ENCODE measurements at places on chromosomes 11 and 22.

DNA sequence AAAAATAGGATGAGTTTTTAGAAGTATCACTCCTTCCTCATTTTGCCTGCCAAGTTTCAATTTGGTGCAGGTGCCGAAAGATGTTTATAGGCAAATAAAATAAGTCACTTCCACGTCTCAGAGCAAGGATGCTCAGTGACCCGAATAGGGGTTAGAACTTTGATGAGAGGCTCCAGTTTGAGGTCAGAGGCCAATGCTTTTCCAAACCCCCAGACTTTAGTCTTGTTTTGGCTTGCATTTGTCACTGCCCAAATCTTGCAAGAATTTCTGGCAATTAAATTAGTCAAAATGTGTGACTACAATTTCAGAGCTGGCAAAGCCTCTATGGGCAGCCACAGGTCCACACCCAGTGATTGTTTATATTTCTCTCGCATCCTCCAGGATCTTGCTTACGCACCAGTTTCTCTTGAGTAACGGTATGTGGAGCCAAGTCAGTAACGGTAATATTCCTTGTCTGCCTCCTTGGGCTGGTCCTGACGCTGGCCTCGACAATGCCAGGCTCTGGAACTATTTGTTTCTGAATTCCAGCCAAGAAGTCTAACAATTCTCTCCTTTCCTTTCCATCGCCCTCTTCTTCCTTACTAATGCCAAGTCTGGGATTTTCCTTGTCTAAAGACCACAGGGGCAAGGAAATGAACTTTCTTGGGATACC lies 9.9 kb upstream of the NUP160 start:
- DNase-seq, result no peak

GRCh38 chr11:113168354-113169342 lies 145.7 kb upstream of the TTC12 start:
- no peak for DNase-seq

DNA sequence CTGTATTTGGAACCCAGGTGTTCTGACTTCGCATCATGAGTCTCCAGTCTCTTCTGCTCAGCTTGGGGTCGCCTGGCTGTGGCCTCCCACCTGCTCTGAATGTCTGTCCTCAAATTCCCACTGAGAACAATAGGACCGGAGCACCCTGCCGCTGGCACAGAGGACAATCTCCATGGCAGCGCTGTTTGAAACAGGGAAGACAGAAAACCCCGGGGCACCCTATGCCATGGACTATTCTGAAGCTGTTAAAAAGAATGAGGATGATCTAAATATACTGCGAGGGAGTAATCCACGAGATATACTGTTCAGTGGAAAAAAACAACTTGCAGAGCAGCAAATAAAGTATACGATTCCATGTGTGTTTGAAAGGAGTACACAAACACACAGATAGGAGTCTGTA lies 415.6 kb upstream of the NARS2 start:
- no peak for DNase-seq

DNA sequence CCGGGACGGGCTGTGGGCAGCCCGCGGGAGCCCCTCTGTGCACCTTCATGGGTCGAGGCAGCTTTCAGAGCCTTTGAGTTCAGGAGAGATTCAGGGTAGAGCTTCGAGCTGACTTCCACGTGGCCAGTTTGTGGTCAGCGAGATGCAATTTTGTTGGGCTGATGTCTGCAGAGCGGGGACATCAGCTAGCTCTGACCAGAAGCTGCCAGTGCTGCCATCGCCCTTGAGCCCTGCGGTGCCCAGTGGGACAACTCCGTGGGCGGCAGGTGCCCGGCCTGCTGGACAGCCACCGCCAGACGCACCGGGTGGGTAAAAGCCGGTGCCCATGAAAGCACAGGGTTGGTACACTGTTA lies 719 bp downstream of the TALDO1 start:
- DNase-seq, result no peak

DNA sequence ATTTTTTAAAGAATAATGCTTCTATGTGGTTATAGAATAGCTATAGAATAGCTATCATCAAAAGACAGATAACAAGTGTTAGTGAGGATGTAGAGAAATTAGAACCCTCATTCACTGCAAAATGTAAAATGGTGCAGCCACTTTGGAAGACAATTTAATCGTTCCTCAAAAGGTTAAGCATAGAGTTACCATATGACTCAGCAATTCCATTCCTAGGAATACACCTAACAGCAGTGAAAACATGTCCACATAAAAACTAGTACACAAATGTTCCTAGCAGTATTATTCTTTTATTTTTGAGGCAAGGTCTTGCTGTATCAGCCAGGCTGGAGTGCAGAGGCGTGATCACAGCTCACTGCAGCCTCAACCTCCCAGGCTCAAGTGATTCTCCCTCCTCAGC lies 34.0 kb downstream of the RTL6 start:
- no peak for DNase-seq

GRCh38 chr11:64358536-64358906 lies 441 bp upstream of the RPS6KA4 start:
- no peak for DNase-seq

DNA sequence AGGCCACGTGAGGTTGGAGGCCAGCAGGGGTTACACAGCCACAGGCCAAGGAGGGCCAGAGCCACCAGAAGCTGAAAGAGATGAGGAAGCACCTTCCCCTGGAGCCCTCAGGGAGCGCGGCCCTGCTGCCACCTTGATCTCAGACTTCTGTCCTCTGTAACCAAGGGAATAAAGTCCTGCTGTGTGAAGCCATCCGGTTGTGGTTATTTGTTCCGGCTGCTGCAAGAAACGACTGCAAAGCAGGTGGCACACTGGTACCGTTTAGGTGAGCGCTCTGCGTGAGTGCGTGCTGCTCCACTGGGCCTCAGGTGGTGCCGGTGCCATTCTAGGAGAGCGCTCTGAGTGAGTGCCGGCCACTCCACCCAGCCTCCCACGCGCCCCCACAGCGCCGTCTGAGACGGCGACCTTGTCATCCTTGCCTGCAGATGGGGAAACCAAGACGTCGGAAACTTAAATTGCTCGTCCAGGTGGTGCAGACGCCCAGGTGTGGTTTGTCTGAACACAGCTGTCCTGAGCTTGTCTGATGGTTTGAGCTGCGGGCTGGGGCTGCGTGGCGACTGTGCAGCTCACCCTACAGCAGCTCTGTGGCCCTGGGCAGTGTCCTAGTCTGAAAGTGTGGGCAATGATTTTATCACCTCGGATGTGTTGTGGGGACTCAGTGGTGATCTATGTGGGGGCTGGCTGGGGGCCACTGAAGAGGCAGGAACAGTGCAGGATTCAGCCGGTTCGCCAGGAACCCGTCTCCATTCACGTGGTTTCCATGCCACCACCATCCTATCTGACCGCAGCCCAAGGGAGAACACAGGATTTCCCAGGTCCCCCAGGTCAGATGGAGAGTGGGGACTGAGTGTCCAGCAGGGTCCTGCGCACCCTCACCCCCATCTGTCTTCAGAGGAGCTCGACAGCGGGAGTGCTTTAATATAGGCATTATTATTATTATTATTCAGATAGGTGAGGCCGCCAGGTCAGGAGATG lies 4.6 kb upstream of the MRGPRG start:
- peak; percentile 59 for DNase-seq

GRCh38 chr22:44280665-44281188 lies 32.0 kb downstream of the SHISAL1 start:
- DNase-seq, result no peak

DNA sequence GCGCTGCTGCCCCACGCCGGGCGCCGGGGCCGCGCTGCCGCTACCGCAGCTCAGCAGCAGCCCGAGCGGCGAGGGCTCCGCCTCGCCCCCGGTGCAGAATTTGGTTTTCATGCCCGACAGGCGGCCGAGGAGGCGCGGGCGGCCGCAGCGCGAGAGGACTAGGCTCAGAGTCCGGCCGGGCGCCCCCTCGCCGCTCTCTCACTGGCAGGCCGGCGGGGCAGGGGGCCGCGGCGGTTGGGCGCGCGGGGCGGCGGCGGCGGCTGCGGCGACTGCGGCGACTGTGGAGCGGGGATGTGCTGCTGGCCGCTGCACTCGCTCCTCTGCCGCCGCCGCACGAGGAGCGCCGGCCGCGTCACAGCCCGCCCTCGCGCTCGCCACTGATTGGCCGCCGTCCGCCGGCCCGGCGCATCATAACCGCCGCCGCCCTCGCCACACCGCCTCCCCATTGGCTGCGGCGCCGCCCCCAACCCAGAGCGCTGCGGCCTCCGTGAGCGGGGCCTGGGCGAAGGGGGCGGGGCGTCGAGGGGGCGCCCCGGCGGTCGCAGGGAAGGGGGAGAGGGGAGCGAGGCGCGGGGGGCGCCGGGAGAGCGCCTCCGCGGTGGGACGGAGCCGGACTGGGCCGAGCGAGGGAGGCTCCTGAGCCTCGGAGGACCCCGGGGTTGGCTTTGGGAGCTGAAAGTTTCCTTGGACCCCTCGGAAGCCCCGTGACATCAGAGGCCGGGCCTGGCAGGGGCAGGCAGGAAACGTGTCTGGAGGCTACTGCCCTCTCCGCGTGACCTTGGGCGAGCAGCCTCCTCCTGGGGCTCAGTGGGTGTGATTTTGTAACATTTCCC lies at the start of gene CHKA:
Gene CHKA, minus strand, starts transcription at position 322 of the 833 bp plus-strand sequence. Its CDS starts 211 bp downstream, at position 111.
- DNase-seq, result peak; percentile 82

DNA sequence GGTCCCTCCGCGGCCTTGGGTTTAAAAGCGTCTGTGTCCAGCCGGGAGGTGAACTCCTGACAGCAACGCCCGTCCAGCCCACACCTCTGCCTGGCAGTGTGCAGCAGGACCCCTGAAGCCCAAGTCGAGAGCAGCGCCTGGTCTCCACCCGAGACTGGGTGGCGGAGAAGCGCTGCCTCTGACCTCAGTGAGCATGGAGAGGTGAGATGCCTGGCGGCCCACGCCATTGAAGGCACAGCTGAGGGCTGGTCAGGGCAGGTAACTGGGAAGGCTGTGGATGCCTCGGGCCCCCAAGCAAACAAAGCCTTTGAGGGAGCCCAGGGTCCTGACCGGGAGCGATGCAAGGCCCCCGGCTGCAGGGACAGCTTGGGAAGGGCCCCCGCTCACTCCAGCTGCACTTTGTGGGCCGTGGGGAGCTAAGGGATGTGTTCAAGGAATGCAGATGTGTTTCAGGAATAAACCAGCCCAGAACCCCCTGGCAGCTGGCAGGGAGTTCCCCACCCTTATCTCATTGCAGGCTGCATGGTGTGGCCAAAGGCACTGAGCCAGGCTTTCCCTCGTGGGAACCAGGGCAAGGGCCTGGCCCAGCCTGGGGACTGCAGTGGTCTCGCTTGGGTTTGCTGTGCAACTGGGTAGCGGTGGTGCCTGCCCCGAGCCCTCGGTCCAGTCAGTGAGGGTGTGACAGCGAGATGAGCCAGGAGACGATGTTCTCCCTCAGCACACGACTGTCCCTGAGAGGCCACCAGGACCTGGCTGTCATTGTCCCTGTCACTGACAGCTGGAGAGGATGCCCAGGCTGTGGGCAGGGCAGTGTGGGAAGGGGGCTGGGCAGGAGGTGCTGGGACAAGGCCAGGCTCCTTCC lies 92.5 kb downstream of the WNT7B start:
- DNase-seq, result no peak

DNA sequence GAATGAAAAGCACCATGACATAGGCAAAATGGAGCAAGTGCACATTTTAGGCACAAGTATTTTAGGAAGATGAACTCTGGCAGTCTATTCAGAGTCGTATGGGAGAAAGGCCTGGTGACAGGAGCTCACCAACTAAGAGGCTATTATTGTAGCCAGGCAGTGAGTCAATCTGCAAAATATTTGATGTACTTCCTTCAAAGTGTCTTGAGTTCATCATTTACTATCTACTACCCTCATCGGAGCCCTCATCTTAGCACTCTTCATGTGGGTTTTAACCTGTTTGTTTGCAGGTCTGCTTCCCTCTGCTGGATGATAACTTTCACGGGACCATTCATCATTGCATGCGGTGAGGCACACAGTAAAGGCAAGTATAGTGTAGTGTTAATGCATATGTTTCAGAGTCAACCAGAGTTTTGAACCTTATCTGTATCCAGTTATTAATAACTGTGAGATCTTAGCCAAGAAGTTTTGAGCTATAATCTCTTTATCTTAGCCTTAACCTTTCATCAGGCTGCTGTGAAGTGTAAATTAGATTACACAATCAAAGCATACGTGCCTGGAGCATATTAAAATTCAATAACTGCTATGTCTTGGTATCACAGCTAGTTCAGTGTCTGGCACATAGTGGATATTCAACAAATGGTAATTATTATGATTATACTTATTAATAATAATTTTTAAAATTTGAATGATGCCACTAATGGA lies 70.9 kb upstream of the SC5D start:
- no peak for DNase-seq

- peak; percentile 73 for DNase-seq
Measured at GRCh38 chr22:25546751-25547150, 17.7 kb upstream of the GRK3 start.

GRCh38 chr11:69299572-69299971 lies 5.6 kb downstream of the MYEOV start:
- no peak for DNase-seq

- no peak for DNase-seq
Measured at GRCh38 chr22:24419475-24419850, 7.9 kb upstream of the ADORA2A start.

- peak; percentile 67 for DNase-seq
Measured at GRCh38 chr11:124605719-124606118, 5.5 kb upstream of the PANX3 start.

GRCh38 chr11:16239141-16240105 lies 116.9 kb downstream of the SOX6 start:
- DNase-seq, result no peak

DNA sequence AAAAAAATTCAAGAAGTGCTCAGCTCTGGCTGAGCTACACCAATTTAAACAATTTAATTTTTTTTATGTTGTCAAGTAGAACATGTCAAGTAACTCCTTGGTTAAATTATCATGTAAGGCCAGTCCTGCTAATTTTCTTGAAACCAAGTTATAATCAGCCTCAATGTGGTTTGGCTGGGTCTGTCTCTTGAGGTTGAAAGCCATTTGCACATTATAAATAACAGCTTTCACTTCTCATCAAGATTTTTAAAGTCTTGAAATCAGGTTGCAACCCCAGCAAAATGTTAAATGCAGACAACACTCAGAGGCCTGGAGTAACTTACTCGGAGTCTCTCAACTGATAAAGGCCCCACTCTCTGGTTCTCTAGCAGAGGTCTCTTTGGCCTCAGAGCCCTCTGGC lies 324.4 kb downstream of the BRD1 start:
- DNase-seq, result no peak

DNA sequence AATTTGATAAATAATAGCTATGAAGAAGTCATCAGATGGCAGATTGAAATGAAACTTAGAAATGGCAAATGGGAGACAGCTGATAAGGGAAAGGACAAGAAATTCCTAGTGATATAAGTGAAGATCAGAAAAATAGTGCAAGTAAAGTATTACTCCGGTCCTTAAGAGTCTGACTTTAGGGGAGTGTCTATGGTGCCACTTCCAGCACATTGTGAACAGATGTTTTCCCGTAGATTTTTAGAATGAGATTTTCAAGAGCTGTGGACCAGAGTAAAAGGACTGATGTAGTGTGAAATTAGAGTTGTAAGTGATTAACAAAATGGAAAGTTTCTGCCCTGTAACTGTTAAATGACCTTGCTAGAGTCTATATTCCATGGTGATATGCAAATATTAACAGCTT lies 974.8 kb upstream of the TENM4 start:
- DNase-seq, result no peak

Measured in Kasumi-1 (cell line).